ENCODE measurements at places on chromosomes 2 and 18. TPM values are rescaled to one million over a fixed set of nuclear protein-coding genes. Genes with fewer than 3 reads are reported as not detected.

The RNF125 gene
- 8.4 TPM for total RNA-seq

The CHAC2 gene
- total RNA-seq: 3.2 TPM

The MBD1 gene
- total RNA-seq: 92.3 TPM

The DSG1 gene
- not detected for total RNA-seq

The RBKS gene
- 8.9 TPM for total RNA-seq

The REG3A gene
- total RNA-seq: 0.32 TPM

The NPPC gene
- not detected for total RNA-seq

The EFHD1 gene
- 1.4 TPM for total RNA-seq

DNA sequence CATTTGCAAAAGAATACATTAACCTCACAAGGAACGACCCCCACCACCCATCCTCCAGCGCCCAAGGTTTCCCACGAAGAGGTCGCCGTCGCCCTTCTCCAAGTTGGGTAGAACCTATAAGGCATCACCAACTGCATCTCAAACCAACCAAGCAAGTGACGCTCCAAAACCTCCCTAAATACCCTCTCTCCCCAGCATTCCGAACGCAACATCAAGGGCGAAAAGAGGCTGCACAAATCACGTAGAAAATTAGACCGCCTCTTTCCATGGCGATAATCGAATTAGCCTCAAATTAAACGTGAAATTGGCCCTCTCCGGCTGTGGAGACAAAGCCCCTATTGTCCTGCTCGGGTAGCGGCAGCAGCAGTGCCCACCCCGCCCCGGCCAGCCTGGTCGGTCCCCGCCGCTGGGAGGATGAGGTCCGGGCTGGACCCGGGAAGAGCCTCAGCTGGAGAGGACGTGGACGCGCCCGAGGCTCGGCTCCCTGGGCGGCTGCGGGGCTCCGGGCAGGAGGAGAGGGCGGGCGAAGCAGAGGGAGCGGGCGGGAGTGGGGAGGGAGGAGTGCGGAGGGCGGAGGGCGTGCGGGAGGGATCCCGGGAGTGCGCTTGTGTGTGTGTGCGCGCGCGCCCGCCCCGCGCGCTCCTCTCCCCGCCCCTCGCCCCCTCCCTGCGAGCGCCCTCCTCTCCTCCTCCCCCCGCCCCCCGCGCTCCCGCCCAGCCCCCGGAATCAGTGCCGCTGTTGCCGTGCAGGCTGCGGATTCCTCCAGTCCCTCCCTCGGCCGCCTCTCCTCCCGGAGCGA, at the start of gene SPTBN1:
TSS of gene SPTBN1 (plus strand) at position 765 of the 799 bp plus-strand sequence. CDS start 70,092 bp downstream, outside the sequence.
- DNase-seq: peak; percentile 68

DNA sequence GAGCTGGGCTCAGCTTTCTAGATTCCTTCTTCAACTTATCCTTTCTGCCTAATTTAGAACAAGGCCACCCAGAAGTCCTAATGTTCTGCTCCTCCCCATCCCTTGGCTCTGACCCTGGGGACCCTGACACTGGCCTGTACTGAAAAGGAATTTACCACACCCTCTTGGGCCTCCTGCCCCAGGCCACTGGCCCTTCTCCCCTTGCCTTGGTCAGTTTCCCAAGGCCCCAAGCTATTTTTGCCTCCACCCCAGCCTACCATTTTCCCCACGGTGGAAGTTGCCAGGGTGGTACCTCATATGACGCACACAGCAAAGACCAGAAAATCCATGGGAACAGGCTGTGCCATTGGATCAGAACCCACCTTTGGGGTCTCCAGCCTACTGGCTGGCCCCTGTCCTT, 72.1 kb downstream of the ZBTB7C start:
- DNase-seq: no peak

- no peak for DNase-seq
These were observed 66.2 kb downstream of the SOX11 start for GRCh38 chr2:5758346-5758745.

DNA sequence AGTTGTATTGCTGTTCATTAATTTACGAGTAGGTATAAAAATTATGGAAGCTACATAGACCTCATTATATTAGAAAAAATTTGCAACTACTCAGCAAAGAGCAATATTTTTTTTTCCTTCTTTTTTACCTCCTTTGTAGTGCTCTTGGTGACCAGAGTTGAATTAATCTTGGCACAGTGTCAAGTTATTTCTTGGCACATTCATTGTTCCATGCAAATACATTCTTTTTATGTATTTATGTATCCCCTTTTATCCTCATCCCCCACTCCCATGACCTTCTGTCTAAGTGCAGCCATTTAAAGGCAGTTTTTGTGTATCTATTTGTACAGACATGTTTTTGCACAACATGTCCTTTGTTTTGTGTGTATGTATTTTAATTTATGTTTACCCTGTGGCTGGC, 224.5 kb downstream of the CCDC102B start:
- DNase-seq: no peak

DNA sequence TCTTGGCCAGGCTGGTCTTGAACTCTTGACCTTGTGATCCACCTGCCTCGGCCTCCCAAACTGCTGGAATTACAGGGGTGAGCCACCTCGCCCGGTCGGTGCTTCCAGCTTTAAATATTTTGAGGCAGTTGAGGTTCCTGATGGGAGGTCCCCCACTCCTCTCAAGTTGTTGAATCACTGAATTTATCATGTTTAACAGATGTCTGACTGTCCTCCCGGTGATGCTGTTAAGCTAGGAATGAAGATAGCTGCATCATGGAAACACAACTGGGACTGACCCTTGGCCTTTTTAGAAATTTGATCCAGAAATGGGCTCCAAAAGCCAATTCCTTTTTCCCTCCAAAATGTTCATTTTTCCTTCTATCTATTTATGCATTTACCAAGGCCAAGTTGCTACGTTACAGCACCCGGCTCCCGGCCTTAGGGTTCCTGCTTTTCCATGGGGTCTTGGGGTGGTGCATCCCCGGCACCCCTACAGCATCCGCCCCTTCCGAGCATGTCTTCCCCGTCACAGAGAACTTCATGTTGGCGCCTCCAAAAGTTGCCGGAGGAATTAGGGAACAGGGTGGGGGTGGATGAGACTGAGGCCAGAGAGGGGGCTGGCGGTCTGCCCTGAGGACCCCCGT, 43.9 kb downstream of the PAX8 start:
- no peak for DNase-seq

DNA sequence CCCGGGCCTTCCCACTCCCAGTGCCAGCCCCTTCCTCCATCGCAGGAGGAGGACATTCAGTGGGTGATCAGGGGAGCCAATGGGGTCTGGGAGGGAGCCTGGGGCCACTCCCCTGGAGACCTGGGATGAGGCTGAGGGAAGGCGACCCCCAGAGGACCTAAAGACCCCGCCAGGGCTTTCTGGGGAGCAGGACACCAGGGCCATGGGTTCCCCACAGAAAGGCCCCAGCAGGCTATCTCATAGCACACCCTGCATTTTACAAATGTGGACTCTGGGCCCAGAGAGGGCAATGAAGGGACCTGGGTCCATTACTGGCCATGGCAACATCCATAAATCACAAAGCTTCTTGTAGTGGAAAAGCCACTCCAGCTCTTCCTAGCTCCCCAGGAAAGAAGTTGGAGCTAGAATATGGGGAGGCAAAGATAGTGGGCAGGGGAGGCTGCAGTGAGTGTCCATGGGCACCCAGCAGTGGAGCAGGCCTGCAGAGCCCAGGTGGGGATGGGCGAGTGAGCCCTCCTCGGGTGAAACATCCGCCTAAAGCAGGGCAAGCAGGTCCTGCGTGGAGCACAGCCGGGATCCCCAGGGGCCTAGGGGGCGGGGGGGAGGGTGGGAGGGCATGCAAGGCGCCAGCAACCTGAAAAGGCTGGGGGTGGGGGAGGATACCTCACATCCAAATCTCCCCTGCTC, 13.8 kb downstream of the CYP26B1 start:
- no peak for DNase-seq

- DNase-seq: no peak
These were observed 6.3 kb upstream of the EN1 start for GRCh38 chr2:118853651-118854291.

- DNase-seq: no peak
These were observed 28.7 kb downstream of the CCDC141 start for GRCh38 chr2:179021258-179021657.

DNA sequence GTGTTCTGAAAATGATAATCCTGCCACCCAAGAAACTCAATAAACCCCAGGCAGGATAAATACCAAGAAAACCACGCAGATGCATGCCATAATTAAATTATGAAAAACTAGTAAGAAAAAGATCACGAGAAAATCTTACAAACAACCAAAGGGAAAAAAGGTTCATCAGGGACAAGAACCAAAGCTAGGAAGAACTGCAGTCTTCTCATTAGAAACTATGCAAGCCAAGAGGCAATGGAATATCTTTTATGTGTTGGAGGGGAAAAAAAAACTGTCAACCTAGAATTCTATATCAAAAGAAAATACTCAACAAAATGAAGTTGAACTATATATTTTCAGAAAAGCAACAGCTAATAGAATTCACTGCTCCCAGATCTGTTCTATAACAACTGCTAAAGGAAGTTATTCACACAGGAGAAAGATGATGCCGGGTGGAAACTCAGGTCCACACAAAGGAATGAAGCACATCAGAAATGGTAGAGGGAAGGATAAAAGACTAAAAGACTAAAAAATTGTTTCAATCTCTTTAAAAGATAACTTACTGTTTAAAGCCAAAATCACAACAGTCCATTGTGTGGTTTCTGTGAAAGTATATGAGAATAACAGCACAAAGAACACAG, 55.0 kb downstream of the NDUFA10 start:
- no peak for DNase-seq

DNA sequence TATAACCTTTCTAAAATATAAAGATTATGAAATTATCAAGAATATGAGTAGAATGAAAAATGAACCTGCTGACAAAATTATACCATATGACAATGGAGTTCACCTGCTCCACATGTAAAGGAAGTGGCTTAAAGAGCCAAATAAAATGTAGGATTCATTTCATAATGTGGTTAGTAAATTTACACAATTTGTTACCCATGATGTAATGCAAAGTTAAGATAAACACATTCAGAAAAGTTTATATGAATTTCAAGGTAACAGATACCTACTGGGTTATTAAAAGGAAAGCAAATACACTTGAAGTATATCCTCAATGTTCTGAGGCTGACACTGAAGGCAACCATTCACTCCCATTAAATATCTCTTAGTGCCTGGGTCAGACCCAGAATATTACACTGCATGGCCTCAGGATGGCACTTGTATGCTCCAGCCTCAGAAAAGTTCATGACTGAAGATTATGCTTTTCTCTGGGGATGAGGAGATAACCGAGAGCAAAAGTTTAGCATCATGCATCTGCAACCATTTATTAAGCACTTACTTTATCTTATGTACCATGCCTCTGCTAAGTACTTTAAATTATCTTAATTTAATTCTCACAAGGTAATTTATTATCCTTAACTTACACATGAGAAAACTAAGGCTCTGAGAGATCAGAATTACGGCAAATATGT, 6.2 kb downstream of the STRN start:
- no peak for DNase-seq

- no peak for DNase-seq
These were observed 1040.3 kb downstream of the SOCS6 start for GRCh38 chr18:71329114-71329513.

DNA sequence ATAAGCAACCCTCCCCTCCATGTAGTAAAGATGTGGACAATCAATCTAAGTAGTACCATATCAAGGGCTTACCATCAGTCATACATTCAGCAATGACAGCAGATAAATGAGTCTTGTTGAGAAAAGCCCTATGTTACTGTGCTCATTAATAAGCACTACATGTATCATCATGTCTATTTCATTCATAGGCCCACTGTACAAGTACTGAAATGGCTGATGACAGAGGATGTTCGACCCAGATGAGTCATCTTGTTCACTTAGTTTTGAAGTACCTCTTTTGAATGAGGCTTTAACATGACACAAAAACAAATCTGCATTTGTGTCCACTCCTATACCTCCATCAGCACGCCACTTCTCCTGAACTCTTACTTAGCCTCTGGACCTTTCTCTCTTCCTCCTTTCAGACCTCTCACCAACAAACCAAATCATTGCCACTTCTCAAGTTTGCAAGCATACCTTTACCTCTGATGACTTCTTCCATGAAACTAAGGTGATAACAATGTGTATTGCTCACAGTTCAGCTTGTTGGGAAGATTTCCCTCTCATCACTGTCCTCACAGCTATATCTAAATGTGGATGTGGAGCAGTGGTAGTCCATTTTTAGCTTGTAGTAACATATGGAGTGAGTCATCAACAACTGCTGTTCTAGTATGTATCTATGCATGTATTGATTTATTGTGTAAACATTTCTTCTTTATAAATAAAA, 921.0 kb upstream of the SLC39A10 start:
- DNase-seq: no peak

- DNase-seq: no peak
These were observed 44.9 kb downstream of the MRPL35 start for GRCh38 chr2:86243950-86244733.

- DNase-seq: no peak
These were observed 42.6 kb downstream of the TTR start for GRCh38 chr18:31634331-31634713.

GRCh38 chr2:1664076-1664605, 80.2 kb downstream of the PXDN start:
- no peak for DNase-seq

- DNase-seq: no peak
These were observed 163.7 kb upstream of the KLHL29 start for GRCh38 chr2:23221236-23221635.

GRCh38 chr18:55300936-55301531, 287.0 kb downstream of the TCF4 start:
- no peak for DNase-seq

DNA sequence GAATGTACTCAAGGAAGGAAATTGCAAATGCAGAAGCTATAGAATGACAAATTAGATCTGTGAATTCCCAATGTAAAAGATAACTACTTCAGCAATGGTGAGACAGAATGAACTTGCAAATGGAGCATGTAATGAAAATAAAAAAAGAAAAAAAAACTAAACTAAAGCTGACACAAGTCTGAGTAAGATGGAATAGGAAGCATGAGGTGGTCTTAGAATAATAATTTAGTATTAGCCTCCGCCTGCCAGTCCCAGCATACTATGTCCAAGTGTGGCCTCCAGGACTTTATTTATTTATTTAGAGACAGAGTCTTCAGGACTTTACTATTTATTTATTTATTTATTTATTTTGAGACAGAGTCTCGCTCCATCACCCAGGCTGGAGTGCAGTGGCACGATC, 37.4 kb upstream of the SLC39A10 start:
- DNase-seq: no peak

DNA sequence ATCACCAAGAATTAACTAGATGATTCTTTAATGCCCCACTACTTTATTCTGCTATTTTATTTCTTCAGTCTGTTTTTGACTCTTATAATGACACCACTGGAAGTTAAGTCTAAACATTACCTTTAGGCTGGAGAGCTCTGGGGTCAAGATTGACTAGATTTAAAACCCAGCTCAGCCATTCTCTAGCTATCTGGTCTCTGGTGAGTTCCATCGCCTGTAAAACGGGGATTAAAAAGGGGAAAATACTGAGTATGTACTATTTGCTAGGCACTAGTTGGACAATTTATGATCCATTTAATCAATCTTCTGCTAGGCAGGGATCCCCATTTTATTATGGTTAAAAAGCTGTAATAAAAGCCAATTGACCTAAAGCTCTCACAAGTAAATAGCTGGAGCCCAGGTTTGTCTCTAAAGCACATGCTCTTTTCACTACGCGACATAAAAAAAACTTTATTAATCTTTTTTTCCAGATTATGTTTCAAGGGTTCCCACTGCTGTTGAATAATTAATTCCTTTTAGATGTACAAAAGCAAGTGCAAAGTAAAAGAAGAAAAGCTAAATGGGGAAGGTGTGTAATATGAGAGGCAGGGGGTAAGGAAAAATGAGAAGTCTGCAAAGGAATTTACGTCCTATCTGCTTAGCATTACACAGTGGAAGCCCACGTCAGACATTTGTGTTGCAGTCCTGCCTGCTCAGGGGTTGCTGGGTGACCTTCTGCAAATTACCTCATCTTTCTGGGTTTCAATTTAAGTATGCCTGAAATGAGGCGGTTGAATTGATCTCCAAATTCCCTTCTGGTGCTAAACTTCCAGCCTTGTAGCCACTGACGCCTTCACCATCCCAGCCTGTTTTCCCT, 918 bp upstream of the NABP1 start:
- DNase-seq: no peak

All from colonic mucosa (tissue), 4 donors.